Activated T-helper 2 cell treated with anti-CD3 and anti-CD28 coated beads, Interferon-gamma antibody, Interleukin-2, Interleukin-4, amounts not matched to agents 10 μg/mL and 5 μg/mL and 100 μg/mL, durations not matched to agents 14 hours and 24 hours and 36 hours (primary cell): ENCODE measurements at places on chromosomes 16 and 17.

DNA sequence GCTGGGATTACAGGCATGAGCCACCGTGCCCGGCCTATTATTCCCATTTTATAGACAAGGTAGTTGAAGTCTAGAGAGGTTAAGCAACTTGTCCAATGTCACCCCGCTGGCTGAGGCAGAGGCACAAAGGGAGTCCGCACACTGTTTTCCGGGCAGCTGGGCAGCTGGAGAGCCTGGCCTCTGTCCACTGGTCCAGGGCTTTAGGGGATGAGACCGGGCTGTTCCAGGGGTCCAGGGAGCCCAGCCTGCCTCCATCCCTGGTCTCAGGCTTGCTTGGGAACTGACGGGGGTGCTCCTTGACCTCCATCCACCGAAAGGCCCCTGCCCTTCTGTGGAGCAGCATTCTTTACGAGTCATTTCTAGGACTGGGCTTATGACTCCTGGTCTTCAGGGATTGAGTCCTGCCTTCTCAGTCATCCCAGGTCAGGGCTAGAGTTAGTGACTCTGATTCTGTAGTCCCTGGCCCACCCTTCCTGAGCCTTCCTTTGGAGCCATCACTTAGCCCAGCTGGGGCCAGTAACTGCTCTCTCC lies 37.5 kb downstream of the SOCS3 start:
- no peak for DNase-seq

DNA sequence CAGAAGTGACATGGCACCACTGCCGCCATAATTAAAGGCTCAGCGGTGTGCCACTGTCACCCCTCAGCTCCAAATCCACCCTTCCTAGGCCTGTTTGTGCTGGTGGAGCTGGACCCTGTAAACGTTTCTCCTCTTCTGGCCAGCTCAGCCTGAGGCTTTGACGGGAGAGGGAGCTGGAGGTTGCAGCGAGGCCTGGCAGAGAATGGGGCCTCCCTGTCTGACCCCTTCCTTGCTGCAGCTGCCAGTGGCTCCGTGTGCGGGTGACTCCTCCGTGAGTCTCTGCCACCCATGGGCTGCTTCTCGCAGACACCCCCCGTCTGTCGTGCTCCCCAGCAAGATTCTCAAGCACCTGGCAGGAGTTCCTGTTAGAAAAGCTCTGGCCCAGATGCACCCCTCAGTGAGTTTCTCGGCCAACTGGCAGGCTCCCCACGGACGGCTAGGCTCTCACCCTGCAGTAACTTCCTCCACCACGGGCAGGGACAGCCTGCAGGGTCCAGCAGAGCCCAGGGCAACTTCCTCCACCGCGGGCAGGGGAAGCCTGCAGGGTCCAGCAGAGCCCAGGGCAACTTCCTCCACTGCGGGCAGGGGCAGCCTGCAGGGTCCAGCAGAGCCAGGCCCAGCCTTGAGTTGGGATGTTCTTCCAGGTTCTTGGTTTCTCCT lies 4.7 kb upstream of the CHMP6 start:
- no peak for DNase-seq

DNA sequence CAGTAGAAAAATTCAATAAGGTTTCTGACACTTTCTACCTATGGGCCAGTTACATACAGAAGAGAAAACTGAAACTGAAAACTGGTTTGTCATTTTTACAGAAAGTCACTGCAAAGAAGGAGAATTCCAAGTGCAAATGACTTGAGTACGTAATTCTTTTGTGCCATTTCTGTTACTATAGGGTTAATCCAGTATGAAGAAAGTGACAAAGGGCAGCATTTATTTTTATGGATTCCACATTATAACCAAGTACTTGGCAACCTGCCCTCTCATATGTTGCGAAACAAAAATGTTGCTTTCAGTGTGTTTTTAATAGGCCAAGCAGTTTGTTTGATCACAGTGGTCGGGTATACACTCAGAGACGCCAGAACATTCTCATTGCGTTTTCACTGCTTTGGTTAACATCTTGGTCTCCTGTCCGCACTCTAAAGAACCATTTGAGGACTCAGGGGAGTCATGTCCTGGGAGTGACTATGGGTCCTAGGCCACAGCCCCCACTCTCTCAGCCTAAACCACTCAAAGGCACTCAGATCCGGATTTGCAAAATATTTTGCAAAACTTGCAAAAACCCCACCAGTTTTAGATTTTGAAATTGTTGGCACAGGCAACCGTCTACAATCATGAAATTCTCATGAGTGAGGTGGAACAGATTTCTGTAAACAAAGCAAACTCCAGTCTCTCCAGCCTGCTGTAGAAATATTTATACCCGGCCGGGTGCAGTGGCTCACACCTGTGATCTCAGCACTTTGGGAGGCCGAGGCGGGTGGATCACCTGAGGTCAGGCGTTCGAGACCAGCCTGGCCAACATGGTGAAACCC lies 15.4 kb upstream of the HELZ start:
- DNase-seq: no peak

GRCh38 chr16:21277045-21277926 lies 804 bp downstream of the CRYM start:
- DNase-seq: no peak

GRCh38 chr16:17836868-17837602 lies 366.3 kb upstream of the XYLT1 start:
- DNase-seq: no peak

DNA sequence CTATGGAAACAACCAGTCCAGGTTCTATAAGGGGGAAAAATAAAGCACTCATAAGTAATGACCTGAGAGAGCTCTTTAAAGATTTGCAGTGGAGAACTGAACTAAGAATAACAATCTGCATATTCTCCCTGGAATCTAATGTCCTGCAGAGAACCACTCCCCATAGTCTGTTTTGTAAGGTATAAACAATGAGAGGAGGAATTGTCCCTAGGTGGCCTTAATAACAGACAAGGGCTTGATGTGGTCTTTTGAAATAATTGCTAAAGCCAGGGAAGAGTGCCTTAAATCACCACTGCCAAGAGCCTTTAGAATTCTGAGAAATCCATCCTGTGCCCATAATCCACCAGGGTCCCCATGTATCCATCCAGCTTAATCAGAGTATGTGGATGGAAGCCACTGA lies 106.3 kb downstream of the CDH11 start:
- no peak for DNase-seq

GRCh38 chr16:70676675-70677498 lies 9.0 kb downstream of the MTSS2 start:
- DNase-seq: no peak

DNA sequence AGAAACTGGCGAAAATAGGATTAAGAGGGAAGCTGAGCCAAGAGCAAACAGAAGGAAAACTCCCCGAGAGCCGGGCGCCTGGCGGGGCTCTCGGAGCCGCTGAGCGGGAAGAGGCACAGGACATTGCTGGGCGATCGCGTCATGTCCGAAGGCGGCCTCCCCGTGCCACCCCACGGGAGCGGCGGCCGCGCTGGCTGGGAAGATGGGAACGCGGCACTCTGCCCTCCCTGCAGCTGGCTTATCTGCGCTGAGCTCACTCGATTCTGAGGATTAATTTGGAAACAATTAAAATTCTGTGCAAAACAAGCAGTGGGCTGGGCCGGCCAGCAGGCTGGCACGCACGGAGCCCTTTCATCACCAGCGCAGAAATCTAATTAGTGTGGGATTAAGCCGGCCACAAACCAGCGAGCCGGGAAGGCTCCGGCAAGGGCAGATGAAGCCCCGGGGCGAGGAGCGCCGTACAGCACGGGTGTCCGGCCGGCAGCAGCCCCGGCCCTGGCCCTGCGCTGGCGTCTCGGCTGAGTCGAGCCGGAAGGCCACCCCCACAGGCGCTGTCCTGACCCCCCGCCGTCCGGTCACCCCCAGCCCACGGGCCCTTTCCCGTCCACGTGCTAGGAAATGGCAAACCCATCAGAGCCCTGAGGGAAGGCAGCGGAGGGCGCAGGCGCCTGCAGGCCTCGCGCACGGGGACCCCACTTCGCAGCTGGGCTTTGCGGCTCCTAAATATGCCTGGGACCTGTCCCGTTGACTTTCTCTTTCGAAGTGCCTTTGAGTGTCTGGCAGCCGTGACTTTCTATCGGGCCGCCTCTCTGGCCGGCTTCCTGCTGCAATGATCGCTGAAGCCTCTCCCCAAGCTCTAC lies 37.9 kb downstream of the SOX8 start:
- no peak for DNase-seq

- DNase-seq: no peak
These were observed 8.9 kb downstream of the MPP2 start for GRCh38 chr17:43898446-43898845.

GRCh38 chr16:47592232-47592631 lies 131.1 kb downstream of the PHKB start:
- no peak for DNase-seq

GRCh38 chr17:40145476-40145875 lies 5.1 kb downstream of the CASC3 start:
- no peak for DNase-seq

- DNase-seq: no peak
These were observed 62.4 kb downstream of the BAIAP2 start for GRCh38 chr17:81097134-81097942.

DNA sequence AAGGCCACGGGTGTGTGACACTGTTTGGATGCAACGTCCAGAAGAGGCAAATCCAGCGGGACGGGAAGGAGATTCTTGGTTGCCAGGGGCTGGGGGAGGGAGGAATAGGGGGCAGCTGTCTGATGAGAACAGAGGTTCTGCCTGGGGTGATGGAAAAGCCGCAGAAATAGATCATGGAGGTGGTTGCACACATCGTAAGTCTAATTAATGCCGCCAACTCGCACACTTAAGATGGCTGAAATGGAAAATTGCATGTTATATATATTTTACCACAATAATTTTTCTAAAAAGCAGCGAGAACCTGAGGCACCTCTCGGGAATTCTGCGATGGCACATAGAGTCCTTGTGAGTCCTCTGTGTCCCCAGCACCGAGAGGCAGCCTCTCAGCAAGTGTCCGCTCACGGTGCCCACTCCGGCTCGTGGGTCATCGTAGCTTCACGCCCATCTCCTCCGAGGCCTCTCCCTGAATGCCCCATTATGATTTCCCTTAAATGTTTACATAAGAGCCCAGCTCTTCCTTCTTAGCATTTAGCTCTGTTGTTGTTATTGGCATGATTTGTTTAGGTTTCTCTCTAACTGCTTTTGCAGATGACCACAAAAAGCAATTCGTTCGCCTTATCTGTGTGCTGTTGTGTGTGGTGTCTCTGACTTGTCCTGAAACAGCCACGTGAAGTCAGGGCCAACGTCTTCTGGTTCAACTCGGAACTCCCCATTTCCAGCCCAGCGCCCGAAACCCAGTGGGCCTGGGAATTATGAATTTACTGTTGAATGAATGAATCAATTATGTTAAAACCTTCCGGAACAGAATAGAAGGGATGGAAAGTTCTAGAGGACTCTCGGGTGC lies 7.7 kb downstream of the WFDC1 start:
- DNase-seq: no peak

DNA sequence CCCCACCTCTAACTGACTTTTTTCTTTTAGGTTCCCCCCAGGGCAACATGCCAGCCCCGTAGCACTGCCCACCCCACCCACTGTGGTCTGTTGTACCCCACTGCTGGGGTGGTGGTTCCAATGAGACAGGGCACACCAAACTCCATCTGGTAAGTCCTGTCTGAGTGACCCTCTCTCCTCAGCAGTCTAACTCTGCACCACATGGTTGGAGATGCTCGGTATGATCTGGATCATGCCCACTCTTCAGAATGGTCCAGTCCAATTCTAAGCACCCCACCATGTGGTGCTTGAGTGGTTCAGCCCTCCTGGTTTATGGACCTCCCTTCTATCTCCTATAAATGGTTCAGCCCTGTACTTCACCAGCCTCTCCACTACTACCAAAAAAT lies 5.9 kb downstream of the KDM6B start:
- DNase-seq: no peak

DNA sequence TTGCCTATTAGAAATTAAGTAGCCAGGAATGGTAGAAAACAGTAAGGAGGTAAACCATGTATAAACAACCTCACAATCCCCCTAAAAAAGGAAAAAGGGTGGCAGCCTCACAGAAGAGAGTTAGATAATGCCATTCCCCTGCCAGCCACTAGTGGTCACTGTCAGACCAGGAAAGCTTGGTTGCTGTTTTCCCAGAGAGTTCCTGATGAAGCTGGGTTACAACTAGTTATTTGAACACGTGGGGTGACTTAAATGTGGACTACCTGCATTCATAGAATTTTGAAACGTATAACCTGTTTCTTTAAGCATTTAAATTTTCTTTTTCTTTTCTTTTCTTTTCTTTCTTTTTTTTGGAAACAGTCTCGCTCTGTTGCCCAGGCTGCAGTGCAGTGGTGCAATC lies 5.8 kb downstream of the GPRC5C start:
- no peak for DNase-seq

GRCh38 chr17:28950017-28950751 lies 1.1 kb downstream of the PHF12 start:
- peak; percentile 44 for DNase-seq

- no peak for DNase-seq
These were observed 8.4 kb upstream of the PRR29 start for GRCh38 chr17:63989622-63990345.

- no peak for DNase-seq
These were observed 16.0 kb downstream of the NSRP1 start for GRCh38 chr17:30132615-30133014.

- DNase-seq: no peak
These were observed 31.8 kb upstream of the APPBP2 start for GRCh38 chr17:60557805-60558204.

DNA sequence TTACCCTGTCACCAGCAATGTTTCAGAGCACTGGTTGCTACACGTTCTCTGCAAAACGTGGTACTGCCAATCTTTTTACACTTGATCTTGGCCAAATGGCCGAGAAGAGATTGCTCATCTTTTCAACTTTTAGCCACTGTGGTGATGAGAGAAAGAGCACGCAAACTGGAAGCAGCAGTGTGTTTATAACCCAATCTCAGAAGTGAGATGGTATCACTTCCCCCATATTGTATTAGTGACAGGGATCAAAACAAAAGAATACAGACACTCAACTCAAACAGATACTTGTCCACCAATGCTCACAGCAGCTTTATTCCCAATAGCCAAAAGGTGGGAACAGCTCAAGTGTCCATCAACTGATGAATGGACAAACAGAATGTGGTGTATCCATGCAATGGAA lies 72.1 kb upstream of the FA2H start:
- no peak for DNase-seq

- no peak for DNase-seq
These were observed 21.6 kb upstream of the CDH1 start for GRCh38 chr16:68715471-68715870.

- no peak for DNase-seq
These were observed 438.0 kb upstream of the MAF start for GRCh38 chr16:80038566-80038965.

- no peak for DNase-seq
These were observed 23.0 kb downstream of the MAPK8IP3 start for GRCh38 chr16:1729026-1729425.

- no peak for DNase-seq
These were observed 34.2 kb upstream of the HS3ST3A1 start for GRCh38 chr17:13635951-13636350.
